ENCODE measurements at places on chromosomes 16 and 17. TPM values are rescaled to one million over a fixed set of nuclear protein-coding genes. Genes with fewer than 3 reads are reported as not detected.

GRCh38 chr17:1627182-1627981, 1.3 kb downstream of the SLC43A2 start:
- no peak for DNase-seq

GRCh38 chr17:15436473-15437302, 30.7 kb downstream of the CDRT4 start:
- DNase-seq: peak; percentile 79

GRCh38 chr17:4583782-4584100, 588 bp upstream of the SMTNL2 start:
- DNase-seq: no peak

Gene KRT25
- total RNA-seq: not detected

DNA sequence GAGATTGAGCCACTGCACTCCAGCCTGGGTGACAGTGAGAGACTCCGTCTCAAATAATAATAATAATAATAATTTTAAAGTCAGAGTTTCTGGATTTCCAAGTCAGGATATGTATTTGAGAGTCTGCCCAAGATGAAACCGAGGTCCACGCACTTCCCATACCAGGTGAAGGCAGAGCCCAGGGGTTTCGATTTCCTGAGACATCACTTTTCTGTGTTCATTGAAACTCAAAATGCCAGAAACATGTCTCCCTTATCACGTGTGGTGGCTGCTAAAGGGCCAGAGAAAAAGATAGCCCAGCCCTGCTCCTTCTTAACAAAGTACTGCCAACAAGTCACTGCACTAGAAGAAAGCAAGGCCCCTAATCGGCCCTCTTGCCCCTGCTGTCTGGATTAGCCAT, 9.8 kb upstream of the RNF157 start:
- DNase-seq: no peak
